Diencephalon (tissue), 1 donor: ENCODE measurements at places on chromosomes 3 and 15. TPM values are rescaled to one million over a fixed set of nuclear protein-coding genes. Genes with fewer than 3 reads are reported as not detected.

Gene PGBD4
- total RNA-seq, result 5.3 TPM

Gene CILP
- 0.23 TPM for total RNA-seq

Gene MESP1
- total RNA-seq, result 2.5 TPM

Gene XXYLT1
- 34.6 TPM for total RNA-seq

Gene CCRL2
- 1.4 TPM for total RNA-seq

Gene CYP1A2
- total RNA-seq, result not detected

Gene GALNT15
- 5.8 TPM for total RNA-seq

Gene RHCG
- total RNA-seq, result 1.8 TPM

Gene GOLGA6A
- 0.23 TPM for total RNA-seq

Gene VGLL3
- 1.6 TPM for total RNA-seq
